Left forelimb (tissue), 1 donor: ENCODE measurements at places on chromosomes 5 and 9.

GRCh38 chr9:2545881-2546490, 75.6 kb upstream of the VLDLR start:
- DNase-seq = no peak

GRCh38 chr5:174491265-174491664, 233.1 kb upstream of the MSX2 start:
- no peak for DNase-seq

DNA sequence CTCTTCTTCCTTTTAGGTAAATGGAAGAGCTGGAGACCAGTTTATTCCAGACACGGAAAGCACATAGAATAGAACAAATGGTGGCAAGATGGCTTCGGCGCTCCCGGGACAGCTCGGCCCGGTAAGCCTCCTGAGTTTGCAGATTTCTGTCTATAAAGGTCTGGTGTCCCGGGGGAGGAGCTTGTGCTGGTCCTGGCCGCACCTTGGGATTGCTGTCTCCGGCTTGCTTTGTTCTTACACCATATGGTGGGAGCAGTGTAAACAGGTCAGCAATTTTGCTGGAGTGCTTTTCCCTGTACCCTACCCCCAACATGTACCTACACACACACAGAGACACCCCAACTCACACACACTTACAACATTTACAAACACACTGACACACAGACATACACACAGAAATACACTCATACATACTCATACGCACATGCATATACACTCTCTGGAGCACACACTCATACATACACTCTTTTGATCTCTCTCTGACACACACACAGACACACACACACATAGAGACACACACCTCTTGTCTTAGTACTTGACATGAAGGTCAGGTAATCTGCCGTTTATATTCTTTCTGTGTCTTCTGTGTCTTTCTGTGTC, 42.0 kb downstream of the FRMPD1 start:
- DNase-seq = no peak

GRCh38 chr5:119420169-119420568, 32.1 kb upstream of the HSD17B4 start:
- DNase-seq = no peak

DNA sequence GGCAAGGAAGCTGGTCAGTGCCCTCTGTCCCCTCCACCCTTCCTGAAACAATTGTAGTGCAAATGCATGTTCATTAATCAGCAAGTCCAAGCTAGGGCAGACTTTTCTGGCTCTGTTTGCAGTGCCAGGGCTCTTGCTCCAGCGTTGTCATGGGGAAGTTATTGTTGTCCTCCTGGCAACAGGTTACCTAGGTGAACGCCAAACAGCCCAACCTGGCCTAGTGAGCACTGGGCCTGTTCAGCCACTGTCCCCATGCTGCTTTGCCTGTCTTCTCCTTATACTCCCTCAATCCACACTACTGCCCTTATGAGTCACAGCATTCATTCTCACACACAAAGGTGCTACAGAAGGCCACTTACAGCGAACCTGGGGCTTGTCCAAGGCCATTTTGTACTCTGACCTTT, 34.5 kb upstream of the GLIS3 start:
- no peak for DNase-seq

DNA sequence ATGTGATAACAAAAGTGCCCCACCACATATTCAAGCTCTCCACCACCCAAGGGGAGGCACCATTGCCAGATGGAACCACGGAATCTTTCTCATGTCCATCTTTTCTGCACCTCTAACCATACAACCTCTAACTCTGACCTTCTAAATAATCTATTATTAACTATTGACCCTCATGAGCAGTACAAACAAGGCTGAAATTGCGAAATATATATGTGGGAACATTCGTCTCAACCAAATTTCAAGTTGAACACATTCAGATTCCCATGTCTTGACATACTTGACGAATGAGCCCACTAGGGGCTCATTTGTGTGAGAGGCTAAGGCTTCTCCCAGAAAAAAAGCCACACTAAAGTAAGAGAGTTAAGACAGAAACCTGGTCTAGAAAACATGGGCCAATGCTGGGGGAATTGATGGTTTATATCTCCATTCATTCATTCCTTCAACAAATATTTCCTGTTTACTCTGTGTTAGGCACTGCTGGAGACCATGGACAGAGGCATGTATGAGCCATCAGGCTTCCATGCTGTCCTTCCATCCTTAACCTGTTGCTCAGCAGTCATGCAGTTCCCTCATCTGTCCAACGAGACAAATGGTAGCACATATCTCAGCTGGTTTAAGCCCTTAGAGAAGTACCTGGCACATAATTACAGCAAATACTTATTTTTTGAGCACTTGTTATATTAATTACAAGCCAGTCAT, 130.4 kb downstream of the ESM1 start:
- no peak for DNase-seq

- no peak for DNase-seq
Observed at GRCh38 chr9:26870292-26870691, 22.3 kb downstream of the CAAP1 start.

DNA sequence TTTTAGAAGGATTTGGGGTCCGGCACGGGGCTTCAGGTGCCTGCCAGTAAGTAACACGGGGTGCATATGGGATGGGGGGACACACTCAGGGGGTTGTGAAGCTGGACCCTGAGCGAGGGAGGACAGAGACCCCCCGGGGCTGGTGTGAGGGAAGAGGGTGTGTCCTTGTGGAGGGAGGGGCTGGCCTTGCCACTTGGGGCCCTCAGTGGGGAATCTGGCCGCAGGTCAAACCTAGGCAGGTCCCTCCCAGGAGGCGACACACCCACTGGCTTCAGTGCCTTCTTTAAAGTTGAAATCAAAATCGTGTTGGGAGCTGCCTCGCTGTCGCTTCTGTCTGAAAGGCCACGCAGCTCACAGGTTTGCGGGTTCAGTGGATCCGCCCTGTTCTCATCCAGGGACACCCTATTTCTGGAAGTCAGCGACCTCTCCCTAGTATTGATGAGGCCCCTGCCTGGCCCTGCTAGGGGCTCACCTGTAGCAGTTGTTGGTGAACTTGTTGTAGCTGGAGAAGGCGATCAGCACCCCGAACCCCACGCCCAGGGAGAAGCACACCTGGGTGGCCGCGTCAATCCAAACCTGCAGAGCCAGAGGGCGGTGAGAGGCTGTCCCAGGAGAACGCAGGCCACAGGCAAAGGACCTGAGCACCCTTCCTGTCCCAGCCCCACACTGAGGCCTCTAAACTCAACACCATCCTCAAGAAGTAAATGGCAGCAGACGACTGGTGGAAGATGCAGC, 29.4 kb downstream of the SLC6A3 start:
- DNase-seq = no peak

GRCh38 chr9:94533155-94533554, 21.7 kb upstream of the PCAT7 start:
- DNase-seq = no peak

DNA sequence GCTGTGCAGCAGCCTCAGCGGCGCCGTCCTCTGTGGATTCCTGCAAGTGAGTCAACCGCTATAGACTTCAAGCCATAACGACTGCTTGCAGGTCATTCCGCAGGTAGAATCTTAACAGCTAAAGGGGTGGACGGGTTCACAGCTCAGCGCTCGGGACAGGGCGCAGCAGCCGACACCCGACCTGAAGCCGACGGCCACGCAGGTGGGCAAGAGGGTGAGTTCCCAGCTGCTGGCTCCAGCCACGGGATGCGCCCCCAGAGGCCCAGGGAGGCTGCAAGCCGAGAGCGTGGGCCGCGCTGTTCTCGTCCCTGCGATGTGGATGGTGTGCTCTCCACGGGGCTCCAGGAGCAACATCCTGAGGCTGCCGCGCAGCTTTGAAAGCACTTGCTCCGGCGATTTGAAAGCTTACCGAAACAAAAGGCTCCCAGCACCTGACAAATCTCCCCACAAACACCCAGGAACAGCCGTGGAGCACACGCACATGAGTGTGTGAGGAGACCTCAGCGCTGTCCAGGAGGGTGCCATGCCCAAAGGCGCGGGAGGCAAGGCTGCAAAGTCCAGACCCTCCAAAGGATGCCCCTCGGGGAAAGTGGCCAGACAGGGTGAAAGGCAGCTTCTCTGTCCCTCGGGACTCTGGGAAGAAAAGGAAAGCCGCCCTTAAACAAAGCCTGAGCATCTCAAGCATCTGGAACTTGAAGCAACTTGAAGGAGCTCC, 48.7 kb downstream of the EXD3 start:
- peak; percentile 62 for DNase-seq

GRCh38 chr9:28688172-28688571, 1114.9 kb upstream of the C9orf72 start:
- DNase-seq = no peak

DNA sequence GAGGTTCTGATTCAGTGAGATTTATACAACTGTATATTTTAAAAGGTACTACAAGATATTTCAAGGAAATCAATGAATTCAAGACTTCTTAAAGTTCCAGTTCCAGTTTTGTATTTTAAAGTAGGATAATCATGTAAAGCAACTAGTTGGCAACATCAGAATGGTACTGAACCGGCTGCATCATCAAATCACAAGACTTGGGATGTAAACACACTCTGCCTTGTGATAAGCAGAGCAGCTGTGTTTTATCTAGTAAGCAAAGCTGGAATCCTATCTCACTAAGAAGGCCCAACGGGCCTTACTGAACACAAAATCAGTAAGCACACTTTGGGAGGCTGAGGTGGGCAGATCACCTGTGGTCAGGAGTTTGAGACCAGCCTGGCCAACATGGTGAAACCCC, 327.2 kb upstream of the NREP start:
- DNase-seq = no peak

- DNase-seq = no peak
Observed at GRCh38 chr9:4206718-4207117, 93.2 kb downstream of the GLIS3 start.

DNA sequence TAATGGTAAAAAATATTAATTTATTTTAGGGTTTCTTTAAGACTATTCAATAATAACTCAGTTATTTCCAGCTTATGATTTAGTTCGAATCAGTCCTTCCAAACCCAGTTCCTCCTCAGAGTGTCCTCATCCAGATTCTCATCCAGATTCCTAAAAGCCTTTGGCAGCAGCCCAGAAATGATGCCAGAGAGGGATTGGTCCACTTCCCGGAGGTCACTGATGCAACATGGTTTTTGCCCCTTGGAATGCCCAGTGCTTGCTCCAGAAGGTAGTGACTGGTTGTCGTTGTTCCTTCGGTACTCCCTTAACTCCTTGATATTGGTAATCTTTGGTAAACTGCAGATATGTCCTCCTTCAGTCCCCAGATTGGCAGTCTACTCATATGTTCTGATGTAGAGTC, 493.1 kb upstream of the DMAC1 start:
- DNase-seq = no peak

- peak; percentile 54 for DNase-seq
Observed at GRCh38 chr5:3024554-3024953, 273.1 kb upstream of the IRX2 start.

GRCh38 chr9:130008538-130008937, 34.5 kb downstream of the FNBP1 start:
- no peak for DNase-seq

- DNase-seq = peak; percentile 65
Observed at GRCh38 chr5:42840269-42840668, 28.6 kb upstream of the SELENOP start.

- DNase-seq = no peak
Observed at GRCh38 chr5:143119881-143120341, 283.6 kb downstream of the NR3C1 start.

- no peak for DNase-seq
Observed at GRCh38 chr5:37662362-37662761, 177.5 kb downstream of the GDNF start.

GRCh38 chr5:96143450-96143849, 181.8 kb upstream of the ELL2 start:
- DNase-seq = no peak

- no peak for DNase-seq
Observed at GRCh38 chr5:131608597-131608996, 26.4 kb downstream of the RAPGEF6 start.

DNA sequence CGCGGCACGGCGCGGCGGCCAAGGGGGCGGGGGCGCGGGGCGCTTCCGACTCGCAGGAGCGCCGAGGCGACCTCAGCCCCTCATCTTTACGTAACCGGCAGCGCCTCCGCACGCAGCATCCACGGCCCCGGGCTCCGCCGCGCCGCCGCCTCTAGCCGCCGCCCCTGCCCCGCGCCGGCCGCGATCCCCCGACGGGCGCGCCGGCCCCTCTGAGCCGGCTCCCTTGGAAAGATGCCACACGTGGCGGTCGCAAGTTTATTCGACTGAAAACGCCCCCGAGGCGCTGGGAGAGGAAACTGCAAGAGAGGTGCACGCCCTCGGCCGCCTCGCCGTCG, 1.0 kb downstream of the KLF9 start:
- no peak for DNase-seq

DNA sequence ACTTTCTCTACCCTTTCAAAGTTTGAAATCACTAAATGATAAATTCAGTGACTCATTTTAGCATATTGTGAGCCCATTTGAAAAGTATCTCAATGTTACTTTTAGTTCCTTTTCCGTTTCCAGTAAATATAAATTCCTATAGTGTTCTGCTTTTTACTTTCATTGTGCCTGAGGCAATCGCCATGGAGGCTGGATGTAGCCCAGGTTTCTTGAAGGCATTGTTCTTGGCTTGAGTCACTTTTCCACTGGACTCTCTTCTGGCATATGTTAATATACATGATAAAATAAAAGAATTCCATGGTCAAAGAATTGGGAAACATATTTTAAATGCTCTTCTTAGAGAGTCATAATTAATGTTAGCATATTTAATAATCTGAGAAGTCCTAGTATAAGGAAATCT, 327.0 kb downstream of the IZUMO3 start:
- no peak for DNase-seq

DNA sequence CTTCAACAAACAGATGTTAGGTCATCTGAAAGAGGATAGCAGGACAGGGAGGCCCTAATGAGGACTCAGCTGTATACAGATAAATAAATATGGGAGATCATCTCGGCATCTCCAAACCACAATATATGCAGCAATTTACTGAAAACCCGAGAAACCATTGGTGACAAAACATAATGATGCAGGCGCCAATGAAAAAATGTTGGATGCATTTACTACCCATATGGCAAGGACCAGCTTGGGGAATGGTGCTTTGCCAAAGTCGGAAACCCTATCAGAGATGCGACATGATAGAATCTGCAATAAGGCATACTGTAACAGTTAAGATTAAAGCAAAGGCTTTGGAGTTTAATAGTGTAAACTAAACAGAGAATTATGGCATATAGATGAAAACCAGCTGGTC, 92.0 kb downstream of the SNCAIP start:
- no peak for DNase-seq

- no peak for DNase-seq
Observed at GRCh38 chr5:2011481-2012411, 129.0 kb upstream of the IRX4 start.

GRCh38 chr5:154702477-154702876, 52.7 kb upstream of the LARP1 start:
- DNase-seq = no peak

DNA sequence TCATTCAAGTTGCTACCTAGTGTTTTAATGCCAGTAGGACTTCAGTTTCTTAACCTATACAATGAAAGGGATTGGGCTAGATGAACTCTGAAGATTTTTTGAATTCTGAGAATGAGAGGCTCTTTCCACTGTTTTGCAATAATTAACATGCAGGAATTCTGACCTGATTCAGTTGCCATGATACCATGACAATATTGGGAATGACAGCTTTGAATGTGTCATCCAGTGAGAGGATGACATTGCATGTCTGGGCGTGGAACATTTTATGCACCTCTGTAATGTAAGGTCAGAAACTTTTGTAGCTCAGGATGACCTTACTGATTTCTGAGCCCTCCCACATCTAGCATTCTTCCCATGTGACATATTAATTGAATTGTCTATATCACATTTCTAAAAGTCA, 30.6 kb upstream of the SPINK5 start:
- no peak for DNase-seq
